ENCODE measurements at places on chromosomes 16 and 17.
A peak's percentile ranks its signal among the peaks of the same experiment; 100 is the strongest.

GRCh38 chr17:7220593-7221277 is 997 bp downstream of the ACADVL start:
- peak; percentile 56 for DNase-seq

DNA sequence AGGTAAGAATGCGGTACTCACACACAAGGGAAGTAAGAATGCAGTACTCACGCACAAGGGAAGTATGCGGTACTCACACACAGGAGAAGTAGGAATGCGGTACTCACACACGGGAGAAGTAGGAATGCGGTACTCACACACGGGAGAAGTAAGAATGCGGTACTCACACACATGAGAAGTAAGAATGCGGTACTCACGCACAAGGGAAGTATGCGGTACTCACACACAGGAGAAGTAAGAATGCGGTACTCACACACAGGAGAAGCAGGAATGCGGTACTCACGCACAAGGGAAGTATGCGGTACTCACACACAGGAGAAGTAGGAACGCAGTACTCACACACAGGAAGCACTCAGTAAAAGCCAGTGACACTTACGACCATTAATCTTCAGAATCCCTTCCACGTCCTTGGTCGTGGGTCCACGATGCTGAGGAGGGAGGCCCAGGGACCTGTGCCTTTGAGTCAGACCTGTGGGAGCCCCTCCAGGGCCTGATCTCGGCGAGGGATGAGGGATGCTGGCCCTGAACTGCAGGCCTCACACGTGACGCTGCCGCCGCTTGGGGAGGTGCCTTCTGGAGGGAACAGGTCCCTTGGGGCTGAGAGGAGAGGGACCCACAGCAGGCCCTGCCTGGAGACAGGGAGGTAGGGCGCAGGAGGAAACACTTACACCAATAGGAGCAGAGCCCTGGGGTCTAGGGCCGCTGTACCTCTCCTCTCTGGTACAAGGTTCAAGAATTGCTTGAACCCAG is 20.2 kb downstream of the ABR start:
- no peak for DNase-seq

GRCh38 chr17:18182110-18182977 is 1.3 kb upstream of the ALKBH5 start:
- peak; percentile 11 for DNase-seq

DNA sequence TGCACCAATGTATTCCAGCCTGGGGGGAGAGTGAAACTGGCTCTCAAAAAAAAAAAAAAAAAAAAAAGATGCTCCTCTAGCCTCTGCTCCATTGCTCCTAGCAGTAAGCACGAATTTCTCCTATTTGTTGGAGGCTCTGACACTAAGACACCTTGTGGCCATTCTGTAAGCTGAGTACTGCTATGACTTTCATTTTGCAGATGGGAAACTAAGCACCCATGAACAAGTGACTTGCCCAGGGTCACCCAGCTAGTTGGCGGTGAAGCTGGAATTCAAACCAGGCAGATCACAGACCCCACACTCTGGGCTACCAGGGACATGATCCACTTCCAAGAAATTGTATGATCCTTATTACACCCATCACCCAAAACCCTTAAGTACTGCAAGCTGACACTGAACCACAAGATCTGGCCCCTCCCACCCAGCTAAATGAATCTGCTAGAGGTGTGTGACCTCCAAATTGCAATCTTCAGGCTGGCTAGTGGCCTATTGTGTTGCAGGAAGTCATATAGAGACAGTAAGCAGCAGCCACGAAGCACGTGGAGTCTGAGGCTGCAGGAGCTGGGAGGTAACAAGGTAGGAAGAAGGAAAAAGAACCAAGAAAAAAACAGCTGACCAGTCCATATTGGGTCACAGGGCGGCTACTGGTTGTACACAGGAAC is 209.4 kb downstream of the XYLT1 start:
- peak; percentile 24 for DNase-seq

DNA sequence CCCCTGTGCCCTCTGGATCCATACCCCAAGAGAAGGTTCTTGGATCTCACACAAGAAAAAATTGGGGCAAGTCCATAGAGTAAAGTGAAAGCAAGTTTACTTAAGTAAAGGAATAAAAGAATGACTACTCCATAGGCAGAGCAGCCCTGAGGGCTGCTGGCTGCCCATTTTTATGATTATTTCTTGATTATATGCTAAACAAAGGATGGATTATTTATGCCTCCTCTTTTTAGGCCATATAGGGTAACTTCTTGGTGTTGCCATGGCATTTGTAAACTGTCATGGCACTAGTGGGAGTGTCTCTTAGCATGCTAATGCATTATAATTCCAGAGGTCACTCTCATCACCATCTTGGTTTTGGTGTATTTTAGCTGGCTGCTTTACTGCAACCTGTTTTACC is 70.8 kb downstream of the NLK start:
- DNase-seq: no peak

- no peak for DNase-seq
Measured at GRCh38 chr17:55152236-55152635, 112.5 kb upstream of the HLF start.

- no peak for DNase-seq
Measured at GRCh38 chr17:67569873-67570272, 147.9 kb upstream of the NOL11 start.

DNA sequence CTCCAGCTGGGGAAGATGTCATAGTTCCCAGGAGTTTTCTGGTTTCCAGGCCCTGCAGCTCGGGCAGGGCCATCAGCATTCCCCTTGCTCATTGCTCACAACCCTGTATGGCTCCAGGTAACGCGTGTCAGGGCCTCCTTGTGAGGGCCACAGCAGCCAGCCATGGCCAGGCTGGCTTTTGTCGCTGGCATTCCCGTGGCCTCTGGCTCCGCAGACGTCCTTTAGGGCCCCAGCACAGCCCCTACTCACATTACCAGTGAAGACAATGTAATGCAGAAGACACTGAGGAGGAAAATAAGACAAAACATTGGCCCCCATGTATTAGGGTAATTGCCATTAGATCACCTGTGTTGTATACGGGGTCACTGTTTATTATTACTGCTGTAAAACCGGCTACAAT is 1799.0 kb downstream of the TP53TG3F start:
- no peak for DNase-seq

DNA sequence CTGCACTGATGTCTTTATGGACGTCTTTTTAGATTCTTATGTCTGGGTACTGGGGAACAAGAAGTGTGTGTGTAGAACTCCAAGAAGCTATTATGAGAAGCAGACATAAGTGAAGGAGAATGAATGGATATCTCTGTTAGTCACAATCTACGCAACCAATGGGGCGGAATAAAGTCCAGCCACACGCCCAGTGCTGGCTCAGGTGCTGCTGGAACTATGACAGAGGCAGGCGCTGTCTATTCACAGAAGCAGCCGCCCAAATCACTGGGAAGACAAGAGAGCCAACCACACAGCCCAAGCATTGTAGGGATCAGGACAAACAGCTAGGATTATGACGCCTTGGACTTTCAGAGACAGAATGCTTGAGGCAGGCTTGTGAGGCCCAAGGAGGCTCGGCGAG is 43.9 kb upstream of the ICAM2 start:
- DNase-seq: no peak

DNA sequence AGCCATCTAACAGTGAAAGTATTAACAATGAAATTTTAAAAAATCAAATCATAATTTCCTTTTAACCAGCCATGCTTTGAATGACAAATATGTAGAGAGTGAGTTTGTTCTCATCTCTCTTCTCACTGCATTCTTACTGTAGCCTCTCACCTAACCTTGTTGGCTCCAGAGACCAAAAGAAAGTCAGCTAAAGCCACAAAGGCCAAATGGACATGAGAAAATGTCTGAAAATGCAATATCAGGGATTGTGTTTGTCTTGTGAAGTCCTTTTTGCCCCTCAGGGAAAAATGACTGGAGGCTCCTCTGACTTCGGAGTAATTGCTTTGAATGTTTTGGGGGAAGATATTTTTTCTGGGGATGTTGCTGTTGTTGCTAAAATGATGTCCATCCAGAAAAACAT is 166.3 kb downstream of the SLC39A11 start:
- no peak for DNase-seq

- DNase-seq: no peak
Measured at GRCh38 chr16:6570530-6570929, 762.1 kb upstream of the RBFOX1 start.

GRCh38 chr17:35764123-35764991 is 3.7 kb downstream of the C17orf50 start:
- DNase-seq: peak; percentile 85

- no peak for DNase-seq
Measured at GRCh38 chr17:39793301-39793872, 55.6 kb downstream of the GRB7 start.

DNA sequence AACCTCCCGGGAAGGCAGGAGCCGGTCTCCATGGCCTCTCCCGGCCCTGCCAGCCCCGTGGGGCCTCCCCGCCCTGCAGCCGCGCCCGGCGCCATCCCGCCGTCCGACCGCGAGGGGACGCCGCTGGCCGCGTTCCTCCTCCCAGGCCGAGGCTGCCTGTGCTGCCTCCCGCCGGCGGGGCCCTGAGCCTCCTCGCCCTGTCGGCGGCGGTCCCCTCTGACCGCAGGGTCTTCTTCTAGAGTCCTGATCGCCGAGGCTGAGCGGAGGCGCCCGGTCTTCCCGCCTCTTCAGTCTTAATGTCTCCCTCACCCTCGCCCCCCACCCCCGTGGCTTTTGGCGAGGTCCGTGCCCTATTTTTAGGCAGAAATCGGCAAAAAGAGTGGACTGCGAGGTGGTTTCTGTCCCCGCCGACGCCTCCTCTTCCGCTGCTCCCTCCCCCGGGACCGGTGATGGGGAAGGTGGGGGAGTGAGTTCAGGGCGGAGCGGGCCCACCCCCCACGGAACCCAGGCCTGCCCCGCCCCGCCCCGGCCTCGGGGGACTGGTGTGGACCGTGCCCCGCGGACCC is 794 bp upstream of the CPNE7 start:
- peak; percentile 45 for DNase-seq

DNA sequence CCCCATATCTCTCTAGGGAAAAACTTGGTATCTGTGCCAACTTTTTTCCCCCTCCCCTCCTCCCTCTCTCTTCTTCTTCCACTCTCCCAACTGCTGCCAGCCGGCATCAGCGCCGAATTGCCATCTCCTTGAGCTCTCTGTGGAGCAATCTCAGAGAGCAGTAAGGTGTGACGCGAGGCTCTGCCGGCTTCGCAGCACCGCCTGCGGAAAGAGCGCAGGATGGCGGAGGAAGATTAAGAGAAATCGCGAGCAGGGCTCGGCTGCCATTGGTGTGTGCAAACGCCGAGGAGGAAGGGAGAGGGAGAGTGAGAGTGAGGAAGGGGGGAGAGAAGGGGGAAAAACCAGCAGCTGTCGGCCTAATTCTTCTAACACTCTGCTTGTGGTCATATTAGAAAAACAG is 44.2 kb downstream of the NEUROD2 start:
- DNase-seq: no peak

DNA sequence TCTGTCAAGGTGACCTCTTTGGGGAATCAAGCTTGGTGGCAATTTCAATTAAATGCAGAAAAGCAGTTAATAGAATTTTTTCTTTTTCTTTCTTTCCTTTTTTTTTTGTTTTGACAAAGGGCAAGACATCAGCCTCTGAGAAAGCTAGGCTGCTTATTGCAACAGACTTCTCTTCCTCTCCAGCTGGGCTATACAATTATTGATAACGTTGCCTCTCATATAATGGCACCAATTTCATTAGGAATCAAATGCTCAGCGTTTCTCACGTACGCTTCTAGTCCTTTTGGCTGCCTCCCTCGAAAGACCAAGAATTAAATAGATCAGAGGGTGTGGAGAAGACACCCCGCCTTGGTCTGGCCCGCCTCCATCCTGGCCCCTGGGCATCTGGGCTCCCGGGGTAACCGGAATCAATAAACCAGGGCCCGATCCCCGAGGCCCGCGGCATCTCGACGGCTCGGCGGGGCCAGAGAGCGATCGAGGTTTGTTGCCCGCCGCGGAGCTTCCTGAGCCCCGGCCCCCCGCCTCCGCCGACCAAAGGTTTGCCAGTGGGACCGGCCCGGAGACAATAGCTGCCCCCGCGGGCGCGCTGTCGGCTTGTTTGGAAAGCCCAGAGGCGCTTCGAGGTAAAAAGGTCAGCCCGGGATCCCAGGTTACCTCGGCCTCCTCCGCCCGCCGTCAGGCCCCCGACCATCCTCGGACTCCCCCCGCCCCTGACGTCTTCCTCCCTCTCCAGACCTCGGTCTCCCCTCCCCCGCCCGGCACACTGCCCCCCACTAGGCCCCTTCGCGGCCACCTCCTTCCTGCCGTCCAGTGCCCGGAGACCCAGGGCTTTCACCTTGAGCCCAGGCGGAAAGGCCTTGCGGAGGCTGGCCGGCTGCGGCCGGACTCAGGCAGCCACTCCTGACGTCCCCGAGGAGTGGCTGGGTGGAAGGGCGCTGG is 3.9 kb downstream of the HOXB1 start:
- no peak for DNase-seq

GRCh38 chr16:5972747-5973146 is 875.2 kb upstream of the EEF2KMT start:
- DNase-seq: no peak

- no peak for DNase-seq
Measured at GRCh38 chr16:4966736-4967453, 8.8 kb downstream of the SEC14L5 start.

DNA sequence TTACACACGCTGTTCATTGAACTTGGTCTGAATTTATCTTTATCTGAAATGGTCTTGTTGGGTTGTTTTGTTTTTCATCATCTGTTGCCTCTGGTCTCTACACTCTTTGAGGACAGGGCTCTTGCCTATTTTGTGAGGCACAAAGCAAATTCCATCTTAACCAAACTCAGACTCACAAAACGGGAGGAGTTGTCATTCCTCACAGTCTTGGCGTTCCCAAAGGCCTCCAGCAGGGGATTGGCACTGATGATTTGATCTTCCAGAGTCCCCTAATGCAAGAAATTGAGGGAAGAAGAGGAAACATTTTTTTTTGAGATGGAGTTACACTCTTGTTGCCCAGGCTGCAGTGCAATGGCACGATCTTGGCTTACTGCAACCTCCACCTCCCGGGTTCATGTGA is 8.7 kb downstream of the MYH3 start:
- no peak for DNase-seq

DNA sequence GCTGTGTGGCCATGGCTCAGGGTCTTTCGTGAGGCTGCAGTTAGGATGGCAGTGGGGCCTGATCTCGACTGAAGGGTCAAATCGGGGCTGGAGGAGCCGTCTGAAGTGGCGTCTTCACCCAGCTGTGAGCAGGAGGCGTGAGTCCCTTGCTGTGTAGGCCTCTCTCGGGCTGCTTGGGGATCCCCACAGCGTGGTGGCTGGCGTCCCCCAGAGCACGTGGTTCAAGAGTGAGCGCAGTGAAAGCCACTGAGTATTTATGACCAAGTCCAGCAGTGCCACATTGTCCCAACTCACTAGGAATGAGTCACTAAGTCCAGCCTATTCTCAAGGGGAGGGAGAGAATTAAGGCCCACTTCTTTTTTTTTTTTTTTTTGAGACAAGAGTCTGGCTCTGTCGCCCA is 11.7 kb upstream of the TCF25 start:
- DNase-seq: no peak

DNA sequence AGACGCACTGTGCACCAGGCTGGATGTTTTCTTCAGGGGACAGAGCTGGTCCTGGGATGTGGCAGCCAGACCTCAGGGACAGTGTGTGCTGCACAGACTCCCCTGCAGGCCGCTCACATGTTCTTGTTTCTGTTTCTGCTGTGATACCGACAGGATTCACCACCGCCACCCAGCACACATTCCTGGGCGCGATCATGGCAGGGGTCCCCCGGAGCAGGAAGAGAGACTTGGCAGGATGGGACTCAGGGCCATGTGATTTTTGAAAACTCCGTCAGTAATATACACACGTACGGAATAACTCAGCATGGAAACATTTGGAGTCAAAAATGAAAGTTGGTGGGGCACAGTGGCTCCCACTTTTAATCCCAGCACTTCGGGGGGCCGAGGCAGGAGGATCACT is 79.0 kb downstream of the HAPSTR1 start:
- DNase-seq: no peak

Measured in CD4-positive, alpha-beta T cell (primary cell).